ENCODE measurements at places on chromosomes 5 and 9.

- DNase-seq: no peak
Observed at GRCh38 chr5:57267805-57268204, 93.9 kb downstream of the GPBP1 start.

- DNase-seq: no peak
Observed at GRCh38 chr9:82880336-82881050, 182.4 kb downstream of the RASEF start.

DNA sequence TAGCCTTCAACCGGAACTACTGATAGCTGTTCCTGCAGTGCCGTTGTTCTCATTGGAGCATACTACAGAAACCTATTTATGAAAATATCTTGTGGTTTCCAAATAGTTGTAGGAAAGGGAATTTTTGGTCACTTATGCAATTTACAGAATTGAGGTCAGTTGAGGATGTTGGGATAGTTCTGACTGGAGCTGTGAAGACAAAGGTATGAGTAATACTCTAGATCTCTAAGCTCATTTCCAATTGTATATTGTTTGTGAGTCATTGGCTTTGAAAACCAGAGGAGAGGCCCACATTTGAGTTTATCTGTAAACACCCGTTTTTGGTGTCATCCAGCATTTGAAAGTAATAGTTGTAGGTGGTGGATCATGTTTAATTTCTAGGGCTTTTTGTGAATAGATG lies 561.3 kb upstream of the WWC1 start:
- DNase-seq: no peak

DNA sequence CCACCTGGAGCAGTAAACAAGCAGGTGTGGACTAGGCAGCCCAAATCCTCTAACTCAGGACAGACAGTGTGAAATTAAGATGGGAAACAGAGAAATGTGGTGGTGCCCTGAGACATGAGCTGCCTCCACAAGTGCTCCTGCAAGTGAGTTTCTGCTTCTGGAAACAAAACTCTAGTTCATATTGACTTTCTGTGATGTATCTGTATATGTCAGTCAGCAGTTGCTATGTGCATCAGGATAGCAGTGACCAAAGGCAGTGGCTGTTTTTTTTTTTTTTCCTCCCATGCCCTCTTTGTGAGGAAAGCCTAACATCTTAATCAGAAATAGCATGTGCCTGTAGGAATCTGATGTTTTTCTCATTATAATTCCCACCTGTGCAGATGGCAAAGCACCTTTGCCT lies 318.4 kb upstream of the SEMA6A start:
- DNase-seq: no peak

- DNase-seq: no peak
Observed at GRCh38 chr9:126916909-126917308, 2.3 kb downstream of the RALGPS1 start.

DNA sequence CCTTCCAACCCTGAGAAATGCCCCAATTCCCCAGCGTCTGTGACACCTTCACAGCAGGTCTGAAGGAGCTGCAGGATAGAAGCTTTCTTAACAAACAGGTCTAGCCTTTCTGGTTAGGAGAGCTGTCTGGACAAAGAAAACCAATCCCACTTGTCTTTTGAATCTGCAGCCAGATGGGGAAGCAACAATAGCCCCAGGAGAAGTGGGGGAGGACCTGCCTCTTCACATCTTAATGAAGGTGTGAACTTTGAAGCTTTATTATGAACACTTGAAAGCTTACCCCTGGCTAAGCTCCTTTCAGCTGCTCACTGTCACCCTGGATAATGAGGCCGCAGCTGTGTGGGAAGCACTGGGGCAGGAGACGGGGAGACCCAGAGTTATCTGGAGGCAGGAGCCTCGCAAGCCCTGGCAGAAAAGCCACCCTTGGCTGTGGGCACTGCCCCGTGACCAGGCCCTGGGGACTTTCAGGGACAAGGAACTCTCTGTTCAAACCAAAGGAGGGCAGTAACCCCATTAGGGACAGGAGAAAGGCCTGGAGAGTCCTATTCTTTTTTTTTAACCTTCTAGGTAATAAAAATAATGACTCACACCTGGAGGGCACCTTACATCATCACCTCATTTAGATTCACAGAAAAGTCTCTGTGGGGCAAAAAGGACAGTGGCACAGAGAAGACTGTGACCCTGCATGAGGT lies 151.8 kb upstream of the RAD23B start:
- DNase-seq: no peak

DNA sequence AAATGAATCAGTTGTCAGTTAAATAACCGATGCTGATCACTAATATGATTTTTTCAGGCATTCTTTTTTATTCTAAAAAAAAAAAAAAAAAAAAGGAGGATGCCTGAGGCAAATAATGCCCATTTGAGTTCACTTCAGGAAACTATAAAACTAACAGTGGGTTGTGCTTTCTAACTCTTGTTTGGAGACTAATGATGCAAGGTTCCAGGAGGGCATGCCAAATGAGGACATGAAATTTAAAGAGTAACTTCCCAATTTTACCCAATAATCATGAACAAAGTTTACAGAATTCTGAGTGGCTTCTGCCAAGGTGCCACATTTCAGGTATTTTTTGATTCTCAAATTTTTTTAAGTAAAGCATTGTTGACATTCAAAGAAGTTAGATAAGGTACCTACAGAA lies 41.0 kb downstream of the CEP120 start:
- no peak for DNase-seq

- DNase-seq: no peak
Observed at GRCh38 chr9:124439686-124440243, 10.5 kb upstream of the ADGRD2 start.

- no peak for DNase-seq
Observed at GRCh38 chr9:80410106-80410505, 838.3 kb downstream of the TLE4 start.

DNA sequence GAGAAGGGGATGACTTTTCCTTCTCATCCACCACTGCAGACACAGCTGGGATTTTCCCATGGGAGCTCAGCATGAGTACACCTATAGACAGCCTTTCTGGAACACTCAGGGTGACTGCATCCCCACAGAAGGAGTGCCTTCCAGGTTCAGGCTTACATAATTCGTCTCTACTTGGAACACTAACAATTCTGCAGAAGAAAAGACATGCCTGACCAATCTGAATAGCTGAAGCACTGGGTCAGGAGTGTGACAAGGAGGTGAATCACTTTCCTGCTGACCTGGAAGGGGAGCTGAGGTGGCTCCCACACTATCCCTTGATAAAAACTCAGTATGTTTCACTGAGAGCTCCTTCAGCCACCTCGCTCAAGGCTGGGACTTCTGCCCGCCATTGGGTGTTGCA lies 425.3 kb downstream of the TLR4 start:
- no peak for DNase-seq

DNA sequence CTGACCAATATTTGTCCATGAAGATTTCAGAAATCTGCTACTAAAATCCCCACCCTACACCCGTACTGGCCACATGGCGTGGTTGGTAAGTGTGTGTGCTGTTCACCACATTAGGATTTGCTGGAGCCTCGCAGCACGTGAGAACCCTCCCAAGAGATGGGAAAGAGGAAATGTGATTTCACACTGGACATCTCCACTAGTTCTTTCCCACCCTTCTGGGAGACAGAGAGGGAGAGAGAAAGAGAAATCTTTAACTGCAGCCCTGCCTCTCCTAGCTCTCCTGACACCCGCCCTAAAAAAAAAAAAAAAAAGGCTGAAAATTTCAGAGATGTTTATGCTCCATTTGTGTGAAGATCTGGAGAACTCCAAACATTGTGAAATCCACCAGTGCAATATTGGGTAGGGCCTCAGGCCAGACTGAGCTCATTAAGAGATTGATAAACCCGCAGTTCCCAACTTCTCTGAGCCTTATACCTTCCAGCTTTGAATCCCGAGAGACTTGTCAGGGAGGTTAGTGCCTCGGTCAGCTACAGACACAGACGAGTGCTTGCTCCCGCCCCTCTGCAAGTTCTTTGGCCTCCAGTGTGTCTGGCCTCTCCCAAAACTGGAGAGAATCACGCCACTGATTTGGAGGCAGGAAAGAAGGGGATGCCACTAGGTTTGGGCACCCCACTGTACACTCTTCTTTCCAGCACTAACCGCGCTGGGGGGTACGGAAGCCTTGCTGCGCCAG lies 1.9 kb downstream of the SPRY4 start:
- DNase-seq: no peak

- no peak for DNase-seq
Observed at GRCh38 chr5:167389537-167389936, 901.9 kb upstream of the WWC1 start.

DNA sequence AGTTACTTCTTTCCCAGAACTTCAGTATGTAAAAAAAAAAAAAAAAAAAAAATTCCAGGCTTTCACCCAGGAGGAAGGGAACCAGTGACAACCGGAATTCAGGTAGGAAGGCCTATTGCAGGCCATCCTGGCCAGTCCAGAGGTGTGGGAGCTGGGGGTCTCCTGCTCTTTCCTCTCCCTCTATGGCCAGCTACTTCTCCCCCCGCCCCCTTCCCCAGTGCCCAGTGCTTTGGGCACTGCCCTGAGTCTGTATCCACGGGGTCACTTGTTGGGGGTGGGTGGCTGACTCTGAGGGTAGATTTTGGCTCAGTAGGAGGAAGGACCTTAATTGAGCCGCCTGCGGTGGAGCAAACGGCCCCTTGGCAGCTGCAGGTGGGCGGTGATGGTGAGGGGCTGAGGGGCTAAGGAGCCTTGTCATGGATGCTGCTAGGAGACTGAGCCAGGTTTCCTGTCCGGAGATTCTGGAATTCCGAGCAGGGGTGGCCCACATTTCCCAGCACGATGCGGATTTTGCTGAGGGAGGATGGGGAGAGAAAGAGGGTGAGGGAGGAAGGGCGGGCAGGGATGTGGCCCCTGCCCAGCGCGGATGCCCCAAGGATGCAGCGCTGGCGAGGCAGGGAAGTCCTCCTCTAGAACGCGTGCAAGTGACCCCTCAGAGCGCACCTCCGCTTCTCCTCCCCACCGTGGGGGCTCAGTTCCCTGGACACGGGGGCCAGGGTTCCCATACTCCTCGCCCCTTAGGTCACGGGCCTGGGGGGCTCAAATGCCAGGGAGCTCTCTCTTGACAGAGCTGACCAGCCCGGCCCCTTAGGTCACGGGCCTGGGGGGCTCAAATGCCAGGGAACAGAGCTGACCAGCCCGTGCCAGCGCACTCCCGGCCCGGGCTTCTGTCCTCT lies 1.2 kb upstream of the PHF2 start:
- no peak for DNase-seq

DNA sequence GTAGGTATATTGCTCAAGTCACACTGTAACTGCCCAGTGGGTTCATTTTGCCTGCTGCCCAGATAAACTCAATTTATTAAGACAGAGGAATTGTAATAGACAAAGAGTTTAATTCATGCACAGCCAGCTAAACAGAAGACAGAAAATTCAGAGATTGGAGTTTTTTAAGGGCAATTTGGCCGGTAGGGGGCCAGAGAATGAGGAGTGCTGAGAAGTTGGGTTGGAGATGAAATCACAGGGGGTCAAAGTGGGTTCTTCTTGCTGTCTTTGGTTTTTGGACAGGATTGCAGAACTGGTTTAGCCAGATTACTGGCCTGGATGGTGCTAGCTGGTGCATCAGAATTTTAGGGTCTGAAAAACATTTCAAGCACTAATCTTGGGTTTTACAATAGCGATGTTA lies 20.7 kb upstream of the IL33 start:
- DNase-seq: no peak

- DNase-seq: no peak
Observed at GRCh38 chr9:83622433-83622938, 457 bp upstream of the IDNK start.

- no peak for DNase-seq
Observed at GRCh38 chr9:104278929-104279496, 184.9 kb downstream of the SMC2 start.
